Uterus (tissue), 4 donors: ENCODE measurements at places on chromosomes 11 and 22.

DNA sequence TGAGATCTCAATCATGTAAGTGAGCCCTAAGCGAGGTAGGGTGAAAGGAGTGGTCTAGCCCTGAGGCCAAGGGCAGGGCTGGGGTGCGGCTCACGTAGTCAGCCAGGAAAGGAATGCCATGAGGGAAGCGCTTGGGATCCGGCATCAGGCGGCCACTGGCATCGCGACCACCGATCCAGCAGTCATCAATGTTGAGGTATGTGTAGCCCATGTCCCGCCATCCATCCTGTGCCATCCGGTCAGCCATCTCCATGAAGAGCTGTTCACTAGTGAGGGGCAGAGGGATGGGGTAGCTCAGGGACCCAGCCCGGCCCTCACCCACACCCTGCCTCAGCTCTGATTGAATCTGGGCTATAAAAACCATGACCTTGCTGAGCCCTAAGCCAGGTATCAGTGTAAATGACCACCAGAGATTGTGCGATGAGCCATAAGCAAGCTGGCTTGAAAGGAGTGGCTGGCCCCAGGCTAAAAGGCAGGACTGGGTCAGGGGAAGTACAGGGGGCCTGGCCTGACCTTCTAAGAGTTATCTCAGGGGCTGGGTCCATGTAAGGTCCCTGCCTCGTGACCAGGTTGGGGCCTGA, 2.9 kb downstream of the NAGA start:
- DNase-seq = no peak

- DNase-seq = no peak
Observed at GRCh38 chr11:8369592-8370205, 106.0 kb upstream of the LMO1 start.

- no peak for DNase-seq
Observed at GRCh38 chr11:59204746-59205145, 8.0 kb downstream of the MPEG1 start.

- DNase-seq = peak; percentile 12
Observed at GRCh38 chr11:2800655-2801531, 84.7 kb downstream of the CDKN1C start.

GRCh38 chr11:17585911-17586695, 39.0 kb downstream of the OTOG start:
- DNase-seq = no peak

DNA sequence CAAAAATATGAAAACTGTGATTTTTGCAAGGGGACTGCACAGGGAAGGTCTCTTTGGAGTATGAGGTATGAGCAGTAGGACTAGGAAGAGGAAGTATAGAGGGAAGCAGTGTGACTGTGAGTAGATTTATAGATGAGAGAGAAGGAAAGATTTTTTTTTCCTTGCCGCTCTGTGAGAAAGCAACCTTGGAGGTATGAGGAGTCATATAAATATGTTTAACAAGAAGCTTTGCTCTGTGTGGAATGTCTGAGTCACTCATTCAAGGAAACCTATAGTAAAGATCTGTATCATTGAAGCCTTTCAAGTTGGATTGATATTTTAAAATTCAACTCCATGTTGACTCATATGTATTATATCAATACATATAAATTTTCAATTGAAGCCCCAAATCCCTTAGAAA, 26.2 kb downstream of the DNHD1 start:
- no peak for DNase-seq

GRCh38 chr11:64712430-64713015, 10.5 kb downstream of the NRXN2 start:
- no peak for DNase-seq

DNA sequence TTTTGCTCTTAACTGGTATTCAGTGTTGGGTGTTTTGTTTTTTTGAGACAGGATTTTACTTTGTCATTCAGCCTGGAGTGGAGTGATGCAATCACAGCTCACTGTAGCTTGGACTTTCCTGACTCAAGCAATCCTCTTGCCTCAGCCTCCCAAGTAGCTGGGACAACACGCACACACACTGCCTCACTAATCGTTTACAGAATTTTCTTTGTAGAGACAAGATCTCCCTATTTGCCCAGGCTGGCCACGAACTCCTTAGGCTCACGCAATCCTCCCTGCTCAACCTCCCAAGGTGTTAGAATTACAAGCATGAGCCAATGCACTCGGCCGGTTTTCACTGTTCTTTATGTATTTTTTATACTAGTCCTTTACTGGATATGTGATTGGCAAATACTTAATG, 51.0 kb upstream of the IGLL5 start:
- no peak for DNase-seq

- no peak for DNase-seq
Observed at GRCh38 chr11:102360681-102361080, 13.7 kb downstream of the BIRC2 start.

DNA sequence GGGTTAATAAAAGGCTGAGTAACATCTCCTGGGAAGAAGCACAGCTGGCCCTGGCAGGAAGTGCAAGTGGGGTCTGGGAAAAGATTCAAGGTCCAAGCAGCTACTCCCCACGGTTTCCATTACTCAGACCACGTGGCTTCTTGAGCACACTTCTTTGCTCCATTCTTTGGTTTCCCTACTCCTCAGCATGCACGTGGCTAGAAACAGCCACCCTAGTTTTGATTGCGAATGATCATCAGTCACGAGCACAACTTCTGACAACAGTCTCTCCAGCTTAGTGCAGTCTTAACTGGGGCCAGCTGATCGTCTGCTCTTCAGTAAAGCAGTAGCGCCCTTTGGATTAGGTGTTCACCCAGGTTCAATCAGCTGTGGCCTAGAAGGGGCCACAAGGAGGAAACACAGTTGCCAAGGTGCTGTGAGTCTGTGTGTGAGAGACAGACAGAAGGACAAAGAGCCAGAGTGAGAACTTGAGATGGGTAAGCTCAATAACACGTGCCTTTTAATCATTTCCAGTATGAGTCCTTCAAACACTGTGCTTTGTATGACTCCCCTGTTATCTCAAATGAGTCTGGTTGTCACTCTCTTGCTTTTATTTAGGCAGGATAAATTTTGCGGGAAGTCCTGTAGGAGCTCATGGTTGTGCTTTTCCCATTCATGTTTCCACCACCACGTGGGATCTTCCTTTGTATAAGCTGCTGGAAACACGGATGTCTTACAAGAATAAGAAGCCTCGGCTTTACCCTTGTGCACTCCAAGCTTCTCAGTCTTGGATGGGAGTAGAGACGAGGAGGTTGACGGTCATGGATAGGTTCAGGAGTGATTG, 901 bp upstream of the PARVA start:
- DNase-seq = peak; percentile 86
